SK-N-SH treated with all-trans-retinoic acid at 6 μM for 48 hours (cell line): ENCODE measurements at places on chromosomes 13 and 19.

GRCh38 chr19:4534836-4535658 lies at the start of gene PLIN5:
TSS of gene PLIN5 (minus strand) at chr19:4535224. CDS start at chr19:4534074, 1,150 bp downstream.
- ATAC-seq = peak; percentile 82

DNA sequence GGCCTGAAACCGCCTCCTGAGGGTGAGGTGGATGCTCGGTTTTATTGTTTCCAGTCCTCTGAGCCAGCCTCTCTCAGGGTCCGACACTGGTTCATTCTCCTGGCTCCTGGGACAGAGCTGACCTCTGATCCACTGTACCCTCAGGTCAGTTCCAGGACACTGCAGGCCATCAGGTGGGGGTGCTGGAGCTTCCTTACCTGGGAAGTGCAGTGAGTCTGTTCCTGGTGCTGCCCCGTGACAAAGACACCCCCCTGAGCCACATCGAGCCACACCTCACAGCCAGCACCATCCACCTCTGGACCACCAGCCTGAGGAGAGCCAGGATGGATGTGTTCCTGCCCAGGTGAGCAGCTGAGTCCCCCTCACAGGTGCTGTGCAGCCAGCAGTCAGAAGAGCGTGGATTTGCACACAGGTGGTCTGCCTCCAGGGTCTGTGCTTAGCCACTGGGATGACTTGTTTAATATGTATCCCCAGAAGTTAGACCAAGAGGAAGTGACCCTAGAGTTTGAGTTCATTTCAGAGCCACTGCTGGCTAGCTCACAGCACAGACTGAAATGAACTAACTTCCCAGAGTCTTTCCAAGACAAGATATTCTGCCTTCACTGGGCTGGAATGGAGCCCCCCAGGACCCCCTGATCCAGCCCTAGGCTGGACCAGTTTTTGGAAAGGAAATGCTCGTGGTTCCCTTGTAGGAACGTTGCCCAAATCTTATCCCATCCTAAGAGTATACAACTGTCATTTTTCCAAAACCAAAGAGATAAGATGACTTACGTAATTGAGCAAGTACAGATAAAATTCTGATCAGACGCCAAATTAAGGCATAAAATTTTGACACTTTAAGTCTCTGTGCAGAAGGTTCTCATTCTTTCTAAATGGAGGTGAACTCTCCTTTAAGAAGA lies 8.8 kb downstream of the SERPINE3 start:
- no peak for ATAC-seq

DNA sequence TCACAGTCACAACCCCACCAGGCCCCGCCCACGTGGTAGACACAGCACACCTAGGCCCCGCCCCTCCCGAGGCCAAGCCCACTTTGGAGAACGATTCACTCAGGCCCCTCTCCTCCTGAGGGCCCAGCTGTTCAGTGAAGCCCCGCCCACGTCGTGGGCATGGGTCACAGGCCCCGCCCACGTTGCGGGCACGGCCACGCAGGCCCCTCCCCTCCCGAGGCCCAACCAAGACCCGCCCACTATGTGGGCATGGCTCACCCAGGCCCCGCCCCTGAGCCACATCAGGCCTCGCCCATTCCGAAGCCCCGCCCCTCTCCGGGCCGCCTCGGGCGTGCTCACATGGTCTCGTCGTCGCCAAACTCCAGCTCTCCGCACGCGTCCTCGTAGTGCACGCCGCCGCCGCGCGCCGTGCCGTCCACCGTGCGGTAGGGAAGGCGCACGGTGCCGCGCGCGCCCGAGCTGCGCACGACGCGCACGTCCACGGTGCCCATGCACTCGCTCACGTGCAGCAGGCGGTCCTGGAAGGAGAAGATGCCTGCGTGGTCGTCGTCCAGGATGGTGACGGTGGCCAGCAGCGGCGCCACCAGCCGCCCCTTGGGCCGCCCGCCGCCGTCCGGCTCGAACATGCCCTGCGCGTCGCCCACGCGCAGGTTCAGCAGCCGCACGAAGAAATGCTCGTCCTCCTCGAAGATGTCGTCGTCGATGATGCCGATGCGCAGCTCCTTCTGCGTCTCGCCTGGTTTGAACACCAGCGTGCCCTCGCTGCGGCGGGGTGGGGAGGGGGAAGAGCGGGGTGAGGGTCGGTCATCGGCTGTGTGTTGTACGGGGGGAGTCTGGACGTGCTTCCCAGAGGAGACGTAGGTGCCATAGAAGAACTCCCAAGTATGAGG lies 24.0 kb downstream of the SLC8A2 start:
- ATAC-seq = peak; percentile 81

DNA sequence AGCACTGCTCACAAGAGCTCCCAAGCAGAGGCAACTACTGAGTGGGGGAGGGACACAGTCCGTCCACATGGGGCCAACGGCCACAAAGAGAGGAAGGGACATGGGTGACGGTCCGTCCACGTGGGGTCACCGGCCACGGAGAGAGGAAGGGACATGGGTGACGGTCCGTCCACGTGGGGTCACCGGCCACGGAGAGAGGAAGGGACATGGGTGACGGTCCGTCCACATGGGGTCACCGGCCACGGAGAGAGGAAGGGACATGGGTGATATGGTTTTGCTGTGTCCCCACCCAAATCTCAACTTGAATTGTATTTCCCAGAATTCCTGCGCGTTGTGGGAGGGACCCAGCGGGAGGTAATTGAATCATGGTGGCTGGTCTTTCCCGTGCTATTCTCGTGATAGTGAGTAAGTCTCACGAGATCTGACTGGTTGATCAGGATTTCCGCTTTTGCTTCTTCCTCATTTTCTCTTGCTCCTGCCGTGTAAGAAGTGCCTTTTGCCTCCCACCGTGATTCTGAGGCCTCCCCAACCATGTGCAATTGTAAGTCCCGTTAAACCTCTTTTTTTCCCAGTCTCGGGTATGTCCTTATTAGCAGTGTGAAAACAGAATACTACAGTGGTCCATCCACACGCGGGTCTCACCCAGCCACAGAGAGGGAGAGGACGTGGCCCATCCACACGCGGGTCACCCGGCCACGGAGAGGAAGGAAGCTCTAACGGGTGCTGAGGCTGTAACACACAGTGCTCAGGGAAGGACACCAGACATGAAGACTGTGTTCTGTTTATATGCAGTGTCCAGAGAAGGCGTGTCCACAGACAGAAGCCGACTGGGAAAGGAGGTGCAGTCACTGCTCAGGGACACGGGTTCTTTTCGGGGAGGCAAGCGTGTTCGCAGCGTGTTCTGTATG lies 48.5 kb downstream of the GAS6 start:
- ATAC-seq = no peak

GRCh38 chr13:33642374-33643065 lies 175.4 kb upstream of the RFC3 start:
- no peak for ATAC-seq

GRCh38 chr13:31008400-31009115 lies 76.1 kb downstream of the TEX26 start:
- ATAC-seq = 0 out of 3 replicates have a peak, but pooled peaks have one; percentile 22
